HepG2 (cell line): ENCODE measurements at places on chromosomes 3 and 15. TPM values are rescaled to one million over a fixed set of nuclear protein-coding genes. Genes with fewer than 3 reads are reported as not detected.

- DNase-seq, result no peak
- no peaks in the 10 kb centered on the region for H3K36me3 ChIP-seq
- H3K27ac ChIP-seq, result no peak overlapping the region
Observed at GRCh38 chr3:161025911-161026310, 79.2 kb downstream of the B3GALNT1 start.

GRCh38 chr15:78272316-78272715 is 8.0 kb downstream of the DNAJA4 start:
- peaks cover 17% of the 10 kb centered on the region; the same call in 2 of the 3 replicates for H3K27me3 ChIP-seq
- DNase-seq, result no peak
- no peaks in the 10 kb centered on the region for H3K36me3 ChIP-seq
- no peaks in the 10 kb centered on the region for H3K4me1 ChIP-seq

- no peaks in the 10 kb centered on the region for H3K27me3 ChIP-seq
- H3K4me3 ChIP-seq, result no peak overlapping the region
- no peak overlapping the region for H3K27ac ChIP-seq
Observed at GRCh38 chr15:71003319-71003718, 110.7 kb downstream of the LRRC49 start.

The ISLR gene
- total RNA-seq, result not detected in 2 replicates

DNA sequence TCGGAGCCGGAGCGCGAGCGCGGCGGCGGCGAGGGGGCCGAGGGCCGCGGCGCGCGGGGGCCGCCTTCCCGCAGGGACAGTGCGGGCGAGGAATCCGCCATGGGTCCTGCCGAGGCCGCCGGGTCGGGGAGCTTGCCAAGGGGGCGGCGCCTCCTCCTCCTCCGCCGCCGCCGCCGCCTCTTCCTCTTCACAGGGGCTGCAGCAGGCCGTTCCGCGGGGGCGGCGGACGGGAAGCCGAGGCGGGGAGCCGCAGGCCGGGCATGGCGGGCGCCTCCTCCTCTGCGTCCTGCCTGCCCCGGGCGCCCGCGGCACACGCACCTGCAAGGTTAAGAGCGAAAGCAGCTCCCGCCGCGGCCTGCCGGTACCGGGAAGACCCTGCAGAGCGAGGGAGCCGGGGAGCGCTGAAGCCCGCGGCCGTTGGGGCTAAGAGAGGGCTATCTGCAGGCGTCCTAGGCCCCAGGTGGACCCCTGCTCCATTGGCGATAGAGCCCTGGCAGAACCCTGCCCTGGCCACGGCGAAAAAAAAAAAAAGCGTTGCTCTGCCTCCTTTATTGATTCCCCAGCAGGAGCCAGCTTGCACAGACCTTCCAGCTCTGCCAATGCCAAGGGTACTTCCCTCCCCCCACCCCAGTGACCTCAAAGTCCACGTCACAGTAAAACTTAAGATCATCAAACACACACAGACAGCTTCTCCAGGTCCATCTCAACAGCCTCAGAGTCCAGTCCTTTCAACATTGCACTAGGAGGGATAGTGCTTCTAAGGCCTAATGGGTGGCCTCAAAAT is at the start of gene LYSMD2:
TSS of gene LYSMD2 (minus strand) at position 134 of the 784 bp plus-strand sequence. CDS start at position 101, 33 bp downstream.
- H3K4me3 ChIP-seq, result peak within 1 kb of the TSS; percentile 34
- no peaks in the 10 kb centered on the region for H3K36me3 ChIP-seq
- no peak for DNase-seq
- H3K4me1 ChIP-seq, result no peaks in the 10 kb centered on the region
- no peak within 1 kb of the TSS for H3K27ac ChIP-seq

DNA sequence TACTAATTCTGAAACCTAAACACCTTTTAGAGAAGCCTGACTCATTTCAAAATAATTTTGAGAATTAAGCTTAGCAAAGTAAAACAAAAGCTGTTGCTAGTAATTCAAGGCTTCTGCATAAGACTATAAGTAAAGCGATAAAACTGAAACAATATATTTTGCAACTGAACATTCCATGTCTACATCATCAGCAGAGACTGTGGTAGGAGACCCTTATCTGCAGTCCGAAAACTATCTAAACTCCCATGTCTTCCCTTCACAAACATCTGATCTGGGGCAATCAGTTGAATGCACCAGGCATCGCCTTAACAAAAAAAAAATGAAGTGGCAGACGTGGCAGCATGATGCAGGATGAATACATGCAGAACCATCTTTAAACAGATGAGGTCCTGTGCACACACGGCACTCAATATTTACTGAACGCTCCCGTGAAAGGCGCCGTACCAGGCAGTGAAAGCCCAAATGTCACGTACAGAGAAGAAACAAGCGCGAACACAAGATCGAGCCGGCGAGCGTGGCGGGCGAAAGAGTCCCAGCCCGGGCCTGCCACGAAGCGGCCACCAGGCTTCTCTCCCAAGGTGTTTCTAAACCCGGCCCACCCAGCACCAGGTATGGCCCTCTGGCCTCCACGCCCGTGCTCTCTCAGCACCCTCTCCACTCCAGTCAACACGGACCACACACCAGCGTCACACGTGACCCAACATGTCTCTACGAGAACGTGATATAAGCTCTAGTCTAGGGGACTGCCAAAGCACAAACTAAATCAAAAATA is 63.0 kb downstream of the CHSY1 start:
- no peaks in the 10 kb centered on the region for H3K4me1 ChIP-seq
- H3K27me3 ChIP-seq, result no peaks in the 10 kb centered on the region
- no peak for DNase-seq
- H3K4me3 ChIP-seq, result no peak overlapping the region

The DENND6A gene
- 9.4 and 12.8 TPM in 2 replicates for total RNA-seq

The ROPN1B gene
- total RNA-seq, result not detected in 2 replicates

DNA sequence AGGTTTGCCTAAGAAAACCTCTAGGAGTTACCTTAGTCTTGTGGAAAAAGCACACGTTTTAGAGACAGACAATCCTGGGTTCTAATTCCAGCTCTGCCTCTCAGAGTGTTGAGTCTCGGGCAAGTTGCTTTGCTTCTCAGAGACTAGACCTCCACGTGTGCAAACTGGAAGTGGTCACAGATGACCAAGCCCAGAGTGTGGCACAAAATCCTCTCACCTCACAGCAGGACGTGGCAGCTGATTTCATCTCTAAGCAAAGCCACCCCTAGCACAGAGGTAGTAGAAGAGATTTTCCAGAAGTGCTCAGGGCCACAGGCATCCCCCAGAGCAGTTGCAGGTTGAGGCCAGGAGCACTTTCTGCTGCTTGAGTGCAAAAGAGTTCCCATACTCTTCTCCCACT is 79.2 kb downstream of the CD47 start:
- no peak for DNase-seq
- H3K36me3 ChIP-seq, result no peaks in the 10 kb centered on the region
- no peaks in the 10 kb centered on the region for H3K4me1 ChIP-seq
- H3K4me3 ChIP-seq, result no peak overlapping the region
